ENCODE measurements at places on chromosomes 7 and 10. TPM values are rescaled to one million over a fixed set of nuclear protein-coding genes. Genes with fewer than 3 reads are reported as not detected.

The AQP1 gene
- not detected for polyA plus RNA-seq

The SUN3 gene
- polyA plus RNA-seq, result not detected

The ADRB1 gene
- 0.10 TPM for polyA plus RNA-seq

The DEPP1 gene
- polyA plus RNA-seq, result not detected

The ATOH7 gene
- polyA plus RNA-seq, result not detected

The OR9A2 gene
- polyA plus RNA-seq, result not detected
